Activated T-helper 2 cell treated with anti-CD3 and anti-CD28 coated beads, Interferon-gamma antibody, Interleukin-2, Interleukin-4, amounts not matched to agents 10 μg/mL and 5 μg/mL and 100 μg/mL, durations not matched to agents 14 hours and 24 hours and 36 hours (primary cell): ENCODE measurements at places on chromosomes 3 and 15. TPM values are rescaled to one million over a fixed set of nuclear protein-coding genes. Genes with fewer than 3 reads are reported as not detected.

GRCh38 chr3:46214751-46215352 lies 6.7 kb upstream of the CCR1 start:
- H3K4me3 ChIP-seq = no peak overlapping the region
- H3K4me1 ChIP-seq = peaks cover 16% of the 10 kb centered on the region
- DNase-seq = no peak
- peaks cover 54% of the 10 kb centered on the region for H3K27me3 ChIP-seq
- no peaks in the 10 kb centered on the region for H3K36me3 ChIP-seq

The EOMES gene
- total RNA-seq = 5.2 and 5.6 TPM in 2 replicates

The BUB1B gene
- 70.7 and 73.1 TPM in 2 replicates for total RNA-seq

The DPPA2 gene
- total RNA-seq = not detected in 2 replicates

DNA sequence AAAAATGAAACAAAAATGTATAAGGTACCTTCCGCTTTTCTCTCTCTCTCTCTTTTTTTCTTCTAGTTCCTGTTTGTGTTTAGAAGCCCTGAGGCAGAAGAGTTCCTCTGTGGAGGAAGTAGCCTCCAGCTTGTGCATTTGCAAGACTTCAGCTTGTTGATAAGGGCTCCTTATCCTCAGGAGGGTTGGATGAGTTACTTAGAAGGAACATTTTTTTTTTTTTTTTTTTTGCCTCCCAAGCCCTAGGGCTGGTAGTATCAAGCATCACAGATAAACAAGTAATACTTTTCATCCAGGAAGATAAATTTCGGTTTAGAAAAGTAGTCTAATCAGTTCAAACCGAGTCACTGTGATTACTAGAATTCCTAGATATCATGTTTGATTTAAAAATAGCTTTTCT lies 91.0 kb upstream of the CBLB start:
- no peaks in the 10 kb centered on the region for H3K27me3 ChIP-seq
- no peaks in the 10 kb centered on the region for H3K36me3 ChIP-seq
- DNase-seq = no peak
- H3K4me3 ChIP-seq = no peak overlapping the region
- no peaks in the 10 kb centered on the region for H3K4me1 ChIP-seq

- no peak for DNase-seq
- peak overlapping the region; percentile 63 for H3K27ac ChIP-seq
- H3K36me3 ChIP-seq = peaks cover 49% of the 10 kb centered on the region
- H3K4me1 ChIP-seq = peaks cover 42% of the 10 kb centered on the region
- no peak overlapping the region for H3K4me3 ChIP-seq
Observed at GRCh38 chr3:4972652-4973643, 6.3 kb upstream of the BHLHE40 start.

- no peak overlapping the region for H3K27ac ChIP-seq
- peaks cover 5% of the 10 kb centered on the region for H3K4me1 ChIP-seq
- H3K4me3 ChIP-seq = no peak overlapping the region
- H3K27me3 ChIP-seq = peaks cover 4% of the 10 kb centered on the region
- H3K36me3 ChIP-seq = no peaks in the 10 kb centered on the region
Observed at GRCh38 chr3:193883551-193883950, 252.4 kb upstream of the HES1 start.

GRCh38 chr3:97822359-97822775 lies 556 bp downstream of the CRYBG3 start:
- H3K36me3 ChIP-seq = peaks cover 12% of the 10 kb centered on the region
- peak overlapping the region; percentile 100 for H3K4me3 ChIP-seq
- H3K27ac ChIP-seq = peak overlapping the region; percentile 88
- peaks cover 20% of the 10 kb centered on the region for H3K4me1 ChIP-seq
- DNase-seq = no peak

GRCh38 chr3:59688636-59689035 lies 638.8 kb upstream of the CFAP20DC start:
- DNase-seq = no peak
- H3K4me3 ChIP-seq = no peak overlapping the region
- peaks cover 16% of the 10 kb centered on the region for H3K4me1 ChIP-seq
- H3K27ac ChIP-seq = no peak overlapping the region

DNA sequence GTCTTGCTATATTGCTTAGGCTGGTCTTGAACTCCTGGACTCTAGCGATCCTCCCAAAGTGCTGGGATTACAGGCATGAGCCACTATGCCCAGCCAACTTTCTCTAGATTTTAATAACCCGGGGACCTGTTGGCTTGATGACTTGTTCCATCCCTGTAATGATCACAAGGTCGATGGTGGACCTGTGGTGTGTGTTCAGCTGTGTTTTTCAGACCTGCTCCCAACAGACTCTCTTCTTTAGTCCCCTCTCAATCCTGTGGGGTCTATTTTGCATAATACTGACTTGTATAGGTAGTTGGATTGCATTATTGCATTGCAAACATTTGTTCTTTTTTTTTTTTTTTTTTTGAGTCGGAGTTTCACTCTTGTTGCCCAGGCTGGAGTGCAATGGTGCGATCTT lies 1.9 kb downstream of the MAP2K1 start:
- no peak for DNase-seq
- H3K36me3 ChIP-seq = peaks cover 47% of the 10 kb centered on the region
- H3K4me1 ChIP-seq = peaks cover 55% of the 10 kb centered on the region
- no peak overlapping the region for H3K27ac ChIP-seq
- H3K4me3 ChIP-seq = peak overlapping the region; percentile 97

The CP gene
- total RNA-seq = not detected in 2 replicates

DNA sequence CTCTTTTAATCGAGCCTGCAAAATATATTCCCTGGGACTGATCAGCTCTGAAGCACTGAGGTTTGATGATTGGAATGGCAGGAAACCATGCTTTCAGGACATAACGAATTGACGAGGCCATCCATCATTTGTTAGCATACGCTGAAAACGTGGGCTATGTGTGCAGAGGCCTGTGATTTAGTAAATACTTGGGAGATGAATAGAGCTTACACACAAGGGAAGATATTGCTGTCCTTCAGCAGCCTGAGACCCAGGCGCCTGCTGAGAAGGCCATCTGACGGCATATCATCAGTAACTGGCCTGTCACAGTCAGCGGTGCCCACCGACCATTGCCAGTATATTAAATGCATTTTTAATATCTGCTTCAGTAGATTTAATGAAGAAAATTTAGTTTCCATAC lies 16.2 kb downstream of the CDIN1 start:
- no peak overlapping the region for H3K4me3 ChIP-seq
- H3K4me1 ChIP-seq = peaks cover 6% of the 10 kb centered on the region
- H3K27me3 ChIP-seq = peaks cover 4% of the 10 kb centered on the region
- no peak for DNase-seq
- H3K27ac ChIP-seq = no peak overlapping the region
- no peaks in the 10 kb centered on the region for H3K36me3 ChIP-seq

DNA sequence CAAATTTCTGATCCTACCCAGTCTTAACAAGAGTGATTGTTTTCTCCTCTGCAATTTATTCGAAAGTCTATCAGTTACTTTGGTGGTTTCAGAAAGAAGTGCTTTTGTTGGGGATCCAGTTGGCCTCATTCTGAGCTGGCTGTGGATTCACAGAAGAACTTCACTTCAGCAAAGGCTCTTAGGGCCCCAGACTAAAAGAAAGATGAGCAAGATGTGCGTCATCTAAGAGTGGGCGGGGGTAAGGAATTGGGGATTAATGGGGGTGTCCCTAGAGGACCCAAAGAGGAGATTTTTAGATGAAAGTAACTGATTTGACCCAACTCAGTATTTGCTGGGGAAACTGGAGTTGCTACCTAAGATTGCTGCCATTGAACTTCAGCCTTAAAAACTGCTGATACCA lies 63.9 kb upstream of the TSEN2 start:
- peak overlapping the region; percentile 84 for H3K27ac ChIP-seq
- DNase-seq = no peak
- no peak overlapping the region for H3K4me3 ChIP-seq
- H3K27me3 ChIP-seq = no peaks in the 10 kb centered on the region
- peaks cover 14% of the 10 kb centered on the region for H3K36me3 ChIP-seq

The PLA2G4D gene
- total RNA-seq = not detected in 2 replicates

DNA sequence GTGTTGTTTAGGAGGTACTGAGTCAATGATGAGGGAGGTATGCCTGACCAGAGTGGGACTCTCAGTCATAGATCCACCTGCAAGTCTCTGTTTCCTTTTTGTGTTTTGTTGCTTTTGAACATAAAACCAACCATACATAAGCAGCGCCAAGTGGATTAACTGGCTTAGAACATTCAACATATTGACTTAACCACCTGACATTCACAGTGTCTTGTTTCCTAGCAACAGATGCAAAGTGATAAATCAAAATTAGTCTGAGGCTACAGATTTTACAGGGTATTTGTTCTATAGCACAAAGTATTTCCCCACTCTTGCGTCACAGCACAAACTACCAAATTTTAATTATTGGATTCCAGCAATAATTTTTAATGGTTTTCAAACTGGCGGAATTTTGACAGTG lies 283.8 kb downstream of the BBX start:
- no peak overlapping the region for H3K4me3 ChIP-seq
- H3K36me3 ChIP-seq = peaks cover 40% of the 10 kb centered on the region
- H3K27me3 ChIP-seq = no peaks in the 10 kb centered on the region
- H3K4me1 ChIP-seq = peaks cover 9% of the 10 kb centered on the region

The SOX2 gene
- not detected in 2 replicates for total RNA-seq

The XIRP1 gene
- 4.3 and 4.7 TPM in 2 replicates for total RNA-seq

GRCh38 chr3:24316887-24317383 lies 177.7 kb downstream of the THRB start:
- no peaks in the 10 kb centered on the region for H3K36me3 ChIP-seq
- H3K4me3 ChIP-seq = no peak overlapping the region
- no peak for DNase-seq
- no peaks in the 10 kb centered on the region for H3K27me3 ChIP-seq

DNA sequence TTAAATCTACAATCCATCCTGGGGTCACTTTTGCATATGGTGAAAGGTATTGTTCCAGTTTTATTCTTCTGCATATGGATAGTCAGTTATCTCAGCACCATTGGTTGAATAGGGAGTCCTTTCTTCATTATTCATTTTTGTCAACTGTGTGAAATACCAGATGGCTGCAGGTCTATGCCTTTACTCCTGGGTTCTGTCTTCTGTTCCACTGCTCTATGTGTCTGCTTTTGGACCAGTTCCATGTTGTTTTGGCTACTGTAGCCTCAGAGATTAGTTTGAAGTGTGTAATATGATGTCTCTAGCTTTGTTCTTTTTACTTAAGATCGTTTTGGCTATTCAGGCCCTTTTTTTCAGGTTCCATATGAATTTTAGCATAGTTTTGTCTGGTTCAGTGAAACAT lies 795.8 kb downstream of the OTOL1 start:
- DNase-seq = no peak
- H3K4me1 ChIP-seq = no peaks in the 10 kb centered on the region
- H3K36me3 ChIP-seq = no peaks in the 10 kb centered on the region
- H3K27me3 ChIP-seq = no peaks in the 10 kb centered on the region
- H3K4me3 ChIP-seq = no peak overlapping the region

DNA sequence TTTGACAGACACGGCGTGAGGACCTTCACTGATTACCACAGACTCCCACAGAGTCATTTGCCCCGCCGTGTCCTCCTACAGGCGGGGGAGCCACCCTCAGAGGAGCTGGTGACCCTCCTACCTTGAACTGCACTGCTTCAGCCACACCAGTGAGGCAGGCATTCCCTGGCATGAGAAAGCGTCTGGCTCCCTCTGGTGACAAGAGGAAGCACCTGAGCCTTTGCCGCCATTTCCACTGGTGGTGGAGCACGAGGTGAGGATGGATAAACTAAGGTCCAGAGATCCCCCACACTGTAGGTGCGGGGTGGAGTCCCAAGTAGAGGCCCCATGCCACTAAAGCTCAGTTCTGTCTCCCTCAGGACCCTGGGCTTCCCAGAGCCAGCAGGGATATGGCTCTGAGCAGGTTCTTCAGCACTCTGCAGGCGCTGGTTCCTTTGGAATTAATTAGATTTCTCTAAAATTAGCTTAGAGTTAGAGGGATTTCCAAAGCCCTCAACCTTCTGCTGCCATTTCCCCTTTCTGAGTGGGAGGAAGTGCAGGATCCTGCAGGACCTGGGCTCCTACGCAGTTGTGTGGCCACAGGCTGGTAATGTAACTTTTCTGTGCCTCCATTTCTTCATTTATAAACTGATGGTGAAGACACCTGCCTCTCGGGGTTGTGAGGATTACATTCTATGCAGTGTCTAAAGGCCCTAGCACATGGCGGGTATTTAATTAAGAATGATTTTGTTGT lies 224.0 kb downstream of the SLCO3A1 start:
- no peak overlapping the region for H3K4me3 ChIP-seq
- peaks cover 32% of the 10 kb centered on the region for H3K4me1 ChIP-seq
- no peaks in the 10 kb centered on the region for H3K36me3 ChIP-seq
- no peak overlapping the region for H3K27ac ChIP-seq
- no peaks in the 10 kb centered on the region for H3K27me3 ChIP-seq

The FAM43A gene
- 6.9 and 7.0 TPM in 2 replicates for total RNA-seq

GRCh38 chr15:28943146-28943545 lies 57.4 kb downstream of the APBA2 start:
- no peak overlapping the region for H3K27ac ChIP-seq
- peaks cover 5% of the 10 kb centered on the region for H3K36me3 ChIP-seq
- H3K4me1 ChIP-seq = peaks cover 34% of the 10 kb centered on the region

- peaks cover 2% of the 10 kb centered on the region for H3K4me1 ChIP-seq
- H3K27me3 ChIP-seq = peaks cover 19% of the 10 kb centered on the region
- no peaks in the 10 kb centered on the region for H3K36me3 ChIP-seq
- no peak overlapping the region for H3K4me3 ChIP-seq
- no peak for DNase-seq
- no peak overlapping the region for H3K27ac ChIP-seq
Observed at GRCh38 chr3:150656316-150656715, 47.4 kb downstream of the ERICH6 start.

The CCR8 gene
- 11.3 and 12.2 TPM in 2 replicates for total RNA-seq

The CATSPER2 gene
- 8.3 and 9.8 TPM in 2 replicates for total RNA-seq

DNA sequence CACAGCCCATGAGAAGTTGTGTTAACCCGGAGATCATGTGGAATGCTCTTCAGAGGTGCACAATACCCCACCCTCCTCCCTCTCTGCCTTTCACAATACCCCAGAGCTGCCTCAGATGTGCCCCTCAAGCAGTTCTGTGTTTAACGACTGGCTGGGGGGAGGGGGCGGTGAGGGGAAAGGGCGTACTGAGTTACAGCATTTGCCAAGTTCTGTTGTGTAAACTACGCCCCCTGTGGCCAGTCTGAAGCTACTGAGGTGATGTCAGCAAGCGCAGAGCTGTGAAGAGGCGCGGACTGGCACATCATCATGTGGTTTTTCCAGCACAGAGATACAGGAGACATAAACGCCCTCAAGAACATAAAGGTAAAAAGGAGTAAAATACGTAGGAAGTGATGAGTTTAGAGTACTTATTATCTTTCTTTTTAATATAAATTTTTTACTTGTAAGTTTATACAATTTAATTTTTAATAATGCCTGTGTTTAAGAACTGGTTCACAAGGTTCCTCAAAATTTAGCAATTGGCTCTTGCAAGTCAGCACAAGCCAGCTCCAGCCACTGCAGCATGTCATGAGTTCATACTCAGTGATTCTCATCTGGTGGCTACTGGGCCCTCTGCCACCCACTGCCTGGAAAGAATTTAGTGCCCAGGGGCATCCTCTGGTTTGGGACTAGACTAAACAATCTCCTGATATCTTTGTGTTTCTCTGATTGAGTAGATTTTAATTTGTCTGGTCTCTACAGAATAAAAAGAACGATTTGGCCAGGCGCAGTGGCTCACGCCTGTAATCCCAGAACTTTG lies 1.7 kb downstream of the EPB42 start:
- no peaks in the 10 kb centered on the region for H3K4me1 ChIP-seq
- H3K36me3 ChIP-seq = no peaks in the 10 kb centered on the region
- no peak for DNase-seq
- peaks cover 11% of the 10 kb centered on the region for H3K27me3 ChIP-seq
